ENCODE measurements at places on chromosomes 1 and 21.

- no peak for DNase-seq
Measured at GRCh38 chr1:210093461-210093860, 139.1 kb upstream of the SERTAD4 start.

DNA sequence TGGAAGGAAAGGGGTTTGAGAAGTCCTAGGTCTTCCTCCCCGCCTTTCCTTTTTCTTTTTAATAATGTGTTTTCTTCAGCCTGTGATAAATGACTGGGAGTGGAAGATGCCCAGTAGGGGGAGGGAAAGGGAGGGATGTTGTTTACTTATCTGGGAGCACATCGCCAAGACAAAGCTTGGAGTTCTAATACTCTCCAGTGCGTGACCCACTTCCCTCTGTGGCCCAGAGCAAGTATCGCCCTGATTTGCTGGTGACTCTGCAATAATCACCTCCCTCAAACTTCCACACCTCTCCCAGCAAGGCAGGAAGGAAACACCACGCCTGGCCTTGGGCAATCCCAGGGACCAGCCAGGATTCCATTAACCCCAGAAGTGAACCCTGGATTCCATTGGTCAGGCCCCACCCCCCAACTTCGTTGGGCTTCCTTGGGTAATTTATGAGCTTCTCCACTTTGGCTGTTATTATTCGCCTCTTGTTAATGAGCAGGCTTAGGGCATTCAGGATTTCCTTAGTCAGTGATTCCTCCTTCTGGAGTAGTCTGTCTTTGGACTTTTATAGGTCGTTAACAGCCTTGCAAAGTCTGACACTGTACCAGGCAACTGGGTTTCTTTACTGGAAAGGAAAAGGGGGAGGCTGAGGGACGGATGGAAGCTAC lies 24.3 kb upstream of the GRHL3 start:
- peak; percentile 89 for DNase-seq

DNA sequence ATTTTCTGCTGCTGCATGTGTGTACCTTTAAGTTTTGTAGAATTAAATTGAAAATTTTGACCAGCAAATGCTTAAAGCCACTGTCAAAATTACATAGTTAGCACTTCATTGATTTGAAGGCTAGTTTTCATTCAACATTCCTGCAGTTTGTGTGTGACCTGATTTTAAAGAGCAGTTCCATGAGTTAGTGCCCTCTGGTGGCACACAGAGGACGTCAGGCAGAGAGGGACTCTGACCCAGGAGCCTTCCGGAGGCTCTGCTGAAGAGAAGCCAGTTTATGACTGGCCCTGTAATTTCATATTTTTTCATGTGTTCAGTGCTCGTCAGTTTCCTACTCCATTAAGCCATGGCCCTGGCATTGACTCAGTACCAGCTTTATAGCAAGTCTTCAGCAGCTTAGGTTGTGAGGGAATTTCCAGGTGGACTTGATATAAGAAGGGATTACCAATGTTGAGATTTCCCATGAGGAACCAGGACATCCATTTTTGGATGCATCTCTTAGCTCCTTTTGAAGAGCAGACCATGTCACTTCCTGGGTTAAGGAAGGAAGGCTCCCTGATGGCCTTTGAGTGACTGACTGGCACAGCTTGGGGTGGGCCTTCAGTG lies 104.7 kb downstream of the CAMTA1 start:
- DNase-seq: no peak

DNA sequence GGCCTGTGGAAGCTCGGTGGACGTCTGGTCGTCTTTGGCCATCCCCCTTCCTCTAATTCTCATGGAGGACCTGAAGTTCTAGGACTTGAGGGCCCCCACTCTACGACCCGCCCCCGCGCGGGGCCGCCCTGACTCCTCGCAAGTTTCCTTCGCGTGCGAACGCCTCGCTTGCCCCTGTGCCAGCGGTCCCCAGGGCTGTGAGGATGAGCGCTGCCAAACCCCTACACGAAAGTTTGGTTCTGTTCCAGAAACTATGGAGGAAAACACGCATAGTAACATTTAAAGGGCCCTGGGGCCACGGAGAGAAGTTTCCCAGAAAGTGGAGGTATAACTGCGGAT lies 304 bp upstream of the GNG12 start:
- no peak for DNase-seq

GRCh38 chr1:109425391-109426280 lies 612 bp downstream of the PSMA5 start:
- no peak for DNase-seq

- no peak for DNase-seq
Measured at GRCh38 chr1:162353702-162354101, 23.0 kb downstream of the SPATA46 start.

DNA sequence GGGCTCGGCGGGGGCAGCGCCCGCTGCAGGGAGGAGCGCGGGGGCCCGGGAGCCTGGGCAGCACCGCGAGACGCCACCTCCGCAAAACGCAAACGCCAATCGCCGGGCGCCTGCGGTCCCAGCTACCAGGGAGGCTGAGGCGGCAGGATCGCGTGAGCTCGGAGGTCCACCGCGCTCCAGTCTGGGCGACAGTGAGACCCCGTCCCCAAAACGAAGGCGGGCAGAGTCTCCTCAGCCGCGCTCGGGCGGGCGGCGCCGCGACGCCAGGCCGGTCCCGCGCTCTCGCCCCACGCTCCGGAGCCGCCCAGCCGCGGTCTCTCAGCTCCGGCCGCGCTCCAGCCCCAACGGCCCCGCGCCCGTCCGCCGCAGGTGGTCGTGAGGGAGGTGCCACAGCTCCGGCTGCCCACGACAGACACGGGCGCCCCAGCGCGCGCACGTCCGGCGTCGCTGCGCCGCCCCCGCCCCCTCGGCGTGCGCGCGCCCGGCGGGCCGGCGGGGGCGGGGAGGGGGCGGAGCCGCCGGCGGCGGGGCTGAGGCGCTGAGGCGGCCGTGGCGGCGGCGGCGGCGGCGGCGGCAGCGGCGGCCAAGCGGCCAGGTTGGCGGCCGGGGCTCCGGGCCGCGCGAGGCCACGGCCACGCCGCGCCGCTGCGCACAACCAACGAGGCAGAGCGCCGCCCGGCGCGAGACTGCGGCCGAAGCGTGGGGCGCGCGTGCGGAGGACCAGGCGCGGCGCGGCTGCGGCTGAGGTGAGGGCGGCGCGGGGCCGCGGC lies at the start of gene ADARB1:
Gene ADARB1, plus strand, starts transcription at position 533 of the 770 bp plus-strand sequence. CDS start 97,077 bp downstream, outside the sequence.
- peak; percentile 50 for DNase-seq

- no peak for DNase-seq
Measured at GRCh38 chr1:61391730-61392129, 309.4 kb downstream of the NFIA start.

DNA sequence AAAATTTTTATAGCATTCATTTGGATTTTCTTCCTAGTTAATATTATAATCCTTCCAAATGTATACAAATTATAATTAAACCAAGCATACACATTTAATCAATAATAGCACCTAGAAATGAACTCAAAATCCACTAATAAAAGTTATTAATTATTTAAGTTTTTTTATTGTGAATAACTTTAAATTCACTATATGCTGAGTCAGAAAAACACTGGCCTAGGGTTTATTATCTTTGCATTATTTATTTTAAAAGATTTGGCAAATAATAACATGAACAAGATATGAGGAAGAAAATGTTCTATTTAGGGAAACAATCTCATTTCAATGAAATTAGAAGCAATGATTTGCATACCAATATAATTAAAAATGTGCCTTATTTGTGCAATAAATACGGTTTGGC lies 951.5 kb downstream of the KCNT2 start:
- no peak for DNase-seq

GRCh38 chr1:177142010-177142409 lies 22.5 kb downstream of the ASTN1 start:
- no peak for DNase-seq

DNA sequence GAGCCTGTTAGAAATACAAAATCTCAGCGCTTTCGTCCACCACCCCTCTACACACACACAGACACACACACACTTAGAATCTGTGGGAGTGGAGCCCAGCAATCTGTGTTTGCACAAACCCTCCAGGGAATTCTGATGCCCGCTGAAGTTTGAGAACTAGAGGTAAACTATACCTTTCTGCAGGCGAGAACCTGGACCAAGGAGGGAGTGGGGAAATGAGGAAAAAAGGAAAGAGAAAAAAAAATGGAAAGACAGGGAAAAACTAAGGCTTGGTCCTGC lies 468 bp upstream of the NIBAN1 start:
- DNase-seq: no peak

- DNase-seq: no peak
Measured at GRCh38 chr1:17923666-17924065, 168.5 kb downstream of the ACTL8 start.

DNA sequence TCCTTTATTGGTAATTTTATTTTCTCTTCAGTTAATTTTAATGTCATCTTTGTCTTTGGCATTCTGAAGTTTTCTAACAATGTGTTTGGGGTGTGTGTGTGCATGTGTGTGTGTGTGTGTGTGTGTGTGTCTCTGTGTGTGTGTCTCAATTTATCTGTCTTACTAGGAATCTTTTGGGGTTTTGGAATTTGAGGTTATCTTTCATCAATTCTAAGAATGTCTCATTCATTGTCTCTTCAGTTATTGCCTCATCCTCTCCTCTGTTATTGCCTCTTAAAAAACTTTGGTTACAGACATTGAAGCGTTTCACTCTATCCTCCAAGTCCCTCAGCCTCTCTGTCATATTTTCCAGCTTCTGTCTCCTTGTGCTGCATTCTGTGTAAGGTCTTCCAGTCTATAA lies 18.1 kb upstream of the SAMD13 start:
- no peak for DNase-seq

DNA sequence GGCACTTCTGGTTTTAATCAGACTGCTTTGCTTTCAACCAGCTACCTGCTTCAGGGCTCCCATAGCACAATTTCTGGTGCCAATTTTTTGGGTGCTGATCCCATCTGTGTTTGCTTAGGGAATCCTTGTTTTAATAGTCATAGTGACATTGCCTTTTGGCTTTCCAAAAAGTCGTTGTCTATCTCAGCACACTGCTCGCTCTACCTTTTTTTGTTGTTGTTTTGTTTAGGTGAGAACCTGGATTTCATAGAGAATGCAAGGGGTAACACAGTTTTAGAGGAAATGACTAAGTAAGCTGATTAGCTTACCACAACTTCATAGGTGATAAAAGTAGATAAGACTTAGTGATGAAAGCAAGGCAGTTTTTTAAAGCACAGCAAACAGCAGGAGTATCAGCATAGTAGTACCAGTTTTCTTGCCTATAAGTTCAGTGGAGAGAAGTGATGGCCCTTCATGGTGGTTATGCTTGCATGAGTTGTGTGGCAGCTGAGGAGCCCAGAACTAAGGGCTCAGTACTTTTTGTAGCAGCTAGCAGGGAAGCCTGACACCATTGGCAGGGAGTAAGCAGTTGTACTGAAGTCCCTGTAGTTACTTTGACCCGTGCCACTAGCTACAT lies 31.3 kb downstream of the NEK7 start:
- DNase-seq: no peak

- no peak for DNase-seq
Measured at GRCh38 chr21:26077521-26077920, 93.0 kb downstream of the APP start.

DNA sequence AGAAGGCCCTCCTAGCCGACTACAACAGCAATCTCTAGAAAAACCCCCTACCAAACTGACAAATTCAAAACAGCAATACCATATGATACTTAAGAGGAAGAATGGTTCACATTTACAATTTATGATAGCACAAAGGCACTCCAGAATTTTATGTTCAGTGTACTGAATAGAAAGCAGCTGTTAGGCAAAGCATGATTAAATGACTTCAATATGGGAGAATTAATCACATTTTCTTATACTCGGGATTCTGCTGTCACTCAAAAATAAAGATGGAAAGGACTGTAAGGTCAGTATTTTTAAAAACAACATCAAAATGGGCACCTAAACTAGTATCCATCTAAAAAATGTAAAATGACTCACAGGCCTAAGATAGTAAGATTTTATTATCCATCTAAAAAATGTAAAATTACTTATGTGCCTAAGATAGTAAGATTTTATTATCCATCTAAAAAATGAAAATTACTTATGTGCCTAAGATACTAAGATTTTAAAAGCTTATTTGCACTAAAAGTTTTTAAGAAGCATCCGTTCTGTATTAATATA lies 198.5 kb downstream of the SMYD3 start:
- no peak for DNase-seq

- no peak for DNase-seq
Measured at GRCh38 chr1:164240081-164240480, 318.9 kb upstream of the PBX1 start.

GRCh38 chr1:54845772-54846171 lies 41.2 kb downstream of the DHCR24 start:
- DNase-seq: no peak

DNA sequence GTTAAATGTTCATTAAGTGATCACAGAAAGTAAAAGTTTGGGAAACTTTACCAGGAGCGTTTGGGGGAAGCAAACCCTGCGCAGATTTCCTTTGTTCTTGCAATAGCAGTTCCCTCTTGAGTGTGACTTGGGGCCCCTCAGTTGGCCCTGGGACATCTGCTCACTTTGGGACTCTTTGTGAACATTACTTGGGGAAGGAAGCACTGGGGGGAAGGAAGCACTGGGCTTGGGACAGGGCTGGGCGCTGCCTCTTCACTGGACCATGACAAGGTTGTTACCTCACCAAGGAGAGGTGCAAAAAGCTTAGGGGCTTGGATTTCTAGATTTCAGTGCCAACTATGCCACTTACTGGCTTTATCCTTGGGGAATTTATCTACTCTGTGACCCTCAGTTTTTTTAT lies 63.5 kb downstream of the ETS2 start:
- DNase-seq: no peak

- no peak for DNase-seq
Measured at GRCh38 chr21:42313501-42313969, 1.7 kb downstream of the TFF3 start.

GRCh38 chr21:44462086-44462833 lies 7.0 kb downstream of the LRRC3 start:
- DNase-seq: no peak

- no peak for DNase-seq
Measured at GRCh38 chr1:19411612-19412011, 73.7 kb downstream of the CAPZB start.

DNA sequence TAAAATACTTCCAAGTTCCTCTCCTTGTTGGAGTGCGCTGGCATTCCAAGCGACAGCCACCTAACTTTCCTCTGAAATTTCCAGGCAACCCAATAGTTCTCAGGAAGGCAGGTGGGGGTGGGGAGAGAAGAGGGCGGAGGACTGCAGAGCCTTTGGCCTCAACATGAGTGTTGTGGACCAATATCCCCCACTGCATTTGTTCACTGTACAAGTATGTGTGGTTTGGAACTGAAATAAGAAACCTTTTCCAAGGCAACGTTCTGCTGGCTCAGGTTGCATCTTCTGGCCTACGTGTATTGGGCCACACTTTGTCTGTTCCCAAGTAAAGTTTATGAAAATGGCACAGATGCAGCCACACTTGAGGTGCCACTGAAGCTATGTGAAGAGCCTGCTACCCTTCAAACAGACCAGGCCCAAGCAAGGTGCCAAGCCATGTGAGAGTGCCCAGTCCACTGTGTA lies 153.4 kb downstream of the DHRS3 start:
- DNase-seq: peak; percentile 68

GRCh38 chr1:31535561-31535960 lies 40.8 kb upstream of the TINAGL1 start:
- DNase-seq: no peak

GRCh38 chr1:15816674-15817073 lies 9.2 kb upstream of the UQCRHL start:
- no peak for DNase-seq

GRCh38 chr21:45644041-45644906 lies 749 bp downstream of the PCBP3 start:
- no peak for DNase-seq
